ENCODE measurements at places on chromosomes 1 and 21. TPM values are rescaled to one million over a fixed set of nuclear protein-coding genes. Genes with fewer than 3 reads are reported as not detected.
A peak's percentile ranks its signal among the peaks of the same experiment; 100 is the strongest.

- H3K27ac ChIP-seq = no peak overlapping the region
- no peak overlapping the region for H3K4me3 ChIP-seq
- no peak for DNase-seq
- peaks cover 56% of the 10 kb centered on the region for H3K36me3 ChIP-seq
Measured at GRCh38 chr1:229474509-229474908, 33.6 kb downstream of the NUP133 start.

DNA sequence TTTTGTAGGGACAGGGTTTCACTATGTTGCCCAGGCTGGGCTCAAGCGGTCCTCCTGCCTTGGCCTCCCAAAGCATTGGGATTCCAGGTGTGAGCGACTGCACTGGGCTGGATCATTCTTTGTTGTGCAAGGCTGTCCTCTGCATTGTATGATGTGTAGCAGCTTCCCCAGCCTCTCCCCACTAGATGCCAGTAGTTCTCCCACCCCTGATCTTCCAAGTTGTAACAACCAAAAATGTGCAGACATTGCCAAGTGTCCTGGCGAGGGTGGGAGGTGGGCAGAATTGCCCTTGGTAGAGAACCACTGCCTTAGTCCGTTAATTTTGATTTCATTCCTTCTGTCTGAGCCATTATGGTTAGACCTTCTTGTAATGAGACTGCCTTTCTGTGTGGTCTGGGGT, 7.2 kb downstream of the GALNT2 start:
- no peak overlapping the region for H3K27ac ChIP-seq
- H3K4me1 ChIP-seq = peaks cover 26% of the 10 kb centered on the region
- no peaks in the 10 kb centered on the region for H3K36me3 ChIP-seq
- H3K4me3 ChIP-seq = no peak overlapping the region

DNA sequence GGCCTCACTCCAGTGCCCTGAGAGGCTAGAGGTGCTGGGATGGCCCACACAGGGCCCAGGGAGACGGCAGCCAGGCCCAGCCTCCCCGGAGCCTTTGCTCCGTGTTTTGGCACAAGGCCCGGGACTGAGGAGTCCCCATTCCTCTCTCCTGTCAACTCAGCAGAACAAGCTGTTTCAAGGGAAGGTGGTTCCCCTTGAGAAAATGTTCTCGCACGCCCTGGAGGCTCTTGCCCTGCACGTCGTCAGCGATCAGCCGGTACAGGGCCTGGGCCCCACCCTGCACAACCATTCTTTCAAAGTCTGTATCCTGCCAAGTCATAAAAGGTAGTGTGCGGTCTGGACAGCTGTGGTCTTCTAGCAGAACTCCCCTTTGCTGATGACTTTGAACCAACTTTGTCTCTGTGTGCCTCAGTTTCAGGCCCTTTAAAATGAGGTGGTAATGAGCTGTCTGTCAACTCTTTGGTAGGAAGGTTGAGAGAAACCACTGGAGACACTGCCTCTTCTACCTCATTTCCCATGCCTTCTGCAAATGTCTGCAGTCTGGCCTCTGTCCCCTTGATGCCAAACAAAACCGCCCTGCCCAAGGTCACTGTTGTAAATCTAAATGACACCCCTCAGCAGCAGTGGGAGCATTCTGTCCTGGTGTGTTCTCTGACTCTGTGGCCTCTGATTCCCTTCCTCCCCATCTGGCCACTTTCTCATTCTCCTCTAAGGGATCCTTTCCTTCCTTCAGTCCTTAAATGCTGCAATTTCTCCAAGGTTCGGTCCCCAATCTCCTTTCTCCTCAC, 138.6 kb upstream of the JUN start:
- no peaks in the 10 kb centered on the region for H3K27me3 ChIP-seq
- peaks cover 18% of the 10 kb centered on the region for H3K4me1 ChIP-seq
- H3K4me3 ChIP-seq = no peak overlapping the region

DNA sequence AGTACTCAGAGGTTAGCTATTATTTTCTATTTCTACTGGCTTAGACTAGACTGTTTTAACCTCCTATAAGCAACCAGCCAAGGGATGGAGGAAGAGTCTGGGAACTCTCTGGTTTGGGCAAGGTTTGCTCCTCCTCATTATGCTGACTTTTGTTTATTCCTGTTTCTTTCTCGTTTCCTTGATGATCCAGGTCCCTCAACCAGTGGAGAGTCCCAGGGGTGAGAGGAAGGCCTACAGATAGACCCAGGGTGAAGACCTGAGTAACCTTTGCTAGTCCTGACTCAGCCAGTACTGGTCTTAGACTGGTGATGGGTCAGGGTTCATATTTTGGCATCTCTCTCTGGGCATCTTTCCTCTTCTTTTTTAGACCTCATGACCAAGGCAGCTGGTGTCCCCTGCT, 5.4 kb downstream of the TUFT1 start:
- H3K4me3 ChIP-seq = no peak overlapping the region
- H3K36me3 ChIP-seq = no peaks in the 10 kb centered on the region
- no peak overlapping the region for H3K27ac ChIP-seq
- no peak for DNase-seq
- H3K4me1 ChIP-seq = peaks cover 54% of the 10 kb centered on the region
- H3K27me3 ChIP-seq = no peaks in the 10 kb centered on the region

Gene SPATA45
- total RNA-seq = not detected

- peaks cover 17% of the 10 kb centered on the region for H3K36me3 ChIP-seq
- DNase-seq = no peak
- no peaks in the 10 kb centered on the region for H3K27me3 ChIP-seq
- no peak overlapping the region for H3K4me3 ChIP-seq
- H3K27ac ChIP-seq = no peak overlapping the region
Measured at GRCh38 chr1:226650236-226650841, 88.7 kb downstream of the ITPKB start.

Gene SLC5A9
- total RNA-seq = 3.0 TPM

DNA sequence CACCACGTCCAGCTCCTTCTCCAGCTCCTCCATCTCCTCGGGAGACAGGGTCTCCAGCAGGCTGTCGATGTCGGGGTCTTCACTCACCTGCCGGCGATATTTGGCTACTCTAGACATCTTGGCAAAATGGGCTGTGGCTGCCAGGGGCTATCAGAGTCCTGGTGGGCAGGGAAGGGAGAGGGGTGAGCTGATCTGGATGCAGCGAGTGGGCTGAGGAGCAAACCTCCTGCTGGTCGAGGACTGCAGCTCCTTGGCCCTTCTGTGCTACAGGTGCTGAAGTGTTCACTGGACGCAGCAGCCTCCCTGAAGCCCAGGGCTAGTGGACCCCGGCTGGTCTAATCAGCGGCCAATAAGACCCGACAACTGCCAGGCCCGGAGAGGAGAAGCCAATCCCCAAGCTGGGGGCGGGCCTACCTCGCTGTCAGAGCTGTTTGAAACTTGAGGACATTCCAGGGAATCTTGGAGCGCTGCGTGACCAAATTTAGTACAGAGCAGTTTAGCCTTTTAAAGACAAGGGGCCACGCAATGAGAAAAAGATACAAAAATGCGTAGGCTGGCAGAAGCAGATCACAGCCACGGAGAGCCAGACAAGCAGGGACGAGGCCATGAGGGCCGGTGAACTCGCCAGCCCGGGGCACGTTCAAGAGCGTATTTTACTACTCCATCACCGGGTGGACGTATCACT, at the start of gene LMOD1:
LMOD1 (minus strand) TSS at position 325 of the 685 bp plus-strand sequence; CDS start at position 117, 208 bp downstream.
- peaks cover 10% of the 10 kb centered on the region for H3K4me1 ChIP-seq
- H3K27me3 ChIP-seq = peaks cover 32% of the 10 kb centered on the region
- H3K4me3 ChIP-seq = peak within 1 kb of the TSS; percentile 47
- DNase-seq = peak; percentile 82
- H3K36me3 ChIP-seq = no peaks in the 10 kb centered on the region
- H3K27ac ChIP-seq = peak within 1 kb of the TSS; percentile 90

- H3K36me3 ChIP-seq = no peaks in the 10 kb centered on the region
- H3K27ac ChIP-seq = peak overlapping the region; percentile 94
- no peaks in the 10 kb centered on the region for H3K27me3 ChIP-seq
- peaks cover 42% of the 10 kb centered on the region for H3K4me1 ChIP-seq
- H3K4me3 ChIP-seq = peak overlapping the region; percentile 98
- no peak for DNase-seq
Measured at GRCh38 chr1:6700853-6701436, 671 bp downstream of the DNAJC11 start.

Gene SH2D5
- not detected for total RNA-seq

DNA sequence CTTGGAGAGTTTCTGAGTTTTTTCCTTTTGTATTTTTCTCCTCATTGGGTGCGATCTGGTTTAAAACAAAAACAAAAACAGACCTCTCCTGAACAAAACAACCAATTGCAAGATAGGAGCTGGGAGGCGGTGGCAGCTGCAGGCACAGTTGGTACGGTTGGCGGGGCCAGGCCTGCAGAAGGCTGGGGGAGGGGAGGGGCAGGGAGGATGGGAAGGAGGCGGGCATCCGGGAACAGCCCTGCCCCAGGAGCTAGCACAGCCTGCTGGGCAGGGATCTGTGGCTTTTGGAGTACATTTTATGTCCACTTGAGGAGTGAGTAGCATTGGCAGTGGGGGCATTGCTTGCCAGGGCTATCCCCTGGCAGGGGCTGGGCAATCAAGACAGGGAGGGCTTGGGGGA, 5.2 kb downstream of the CAPN9 start:
- H3K27me3 ChIP-seq = no peaks in the 10 kb centered on the region
- peak; percentile 88 for DNase-seq
- no peaks in the 10 kb centered on the region for H3K36me3 ChIP-seq
- H3K4me3 ChIP-seq = no peak overlapping the region
- H3K4me1 ChIP-seq = peaks cover 37% of the 10 kb centered on the region
- peak overlapping the region; percentile 68 for H3K27ac ChIP-seq

Gene ALDH4A1
- 3.8 TPM for total RNA-seq

DNA sequence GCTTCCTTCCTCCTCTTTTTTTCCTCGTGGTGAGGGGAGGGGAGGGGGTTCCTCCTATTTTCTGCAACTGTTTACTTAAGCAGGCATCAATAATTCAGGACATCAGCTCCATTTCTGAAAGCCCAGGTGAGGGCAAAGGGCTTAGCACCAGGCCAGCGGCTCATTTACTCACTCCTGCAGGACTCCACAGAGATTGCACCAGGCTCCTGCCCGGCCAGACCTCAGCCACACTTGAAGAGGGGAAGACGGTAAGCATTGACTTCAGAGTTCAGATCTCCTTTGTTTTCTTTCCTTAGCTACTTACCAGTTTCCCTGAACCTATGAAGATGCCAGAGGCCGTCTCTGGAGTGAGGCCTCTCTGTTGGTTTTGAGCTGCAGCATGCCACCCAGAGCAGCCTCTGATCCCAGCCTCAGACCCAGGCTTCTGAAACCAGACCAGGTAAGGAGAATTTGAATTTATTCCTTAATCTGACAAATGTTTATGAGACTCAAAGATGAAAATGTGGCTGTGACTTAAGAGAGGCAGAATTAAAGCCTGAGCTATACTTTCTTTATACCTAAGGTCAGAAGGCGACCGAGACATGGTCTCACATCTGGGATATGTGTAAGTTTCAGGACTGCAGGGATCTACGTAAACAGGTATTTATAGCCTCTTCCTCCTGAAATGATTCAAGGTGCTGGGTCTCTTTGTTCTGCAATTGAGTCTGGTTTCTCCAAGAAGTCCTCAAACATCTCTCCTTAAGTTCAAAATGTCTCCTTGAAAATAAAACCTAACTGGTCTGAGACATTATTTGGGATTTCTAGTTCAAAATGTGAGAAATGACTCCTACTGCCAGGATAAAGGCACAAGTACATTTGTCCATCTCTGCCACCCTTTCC, 272.5 kb upstream of the RUNX1 start:
- no peak overlapping the region for H3K4me3 ChIP-seq
- no peaks in the 10 kb centered on the region for H3K27me3 ChIP-seq
- DNase-seq = no peak
- no peak overlapping the region for H3K27ac ChIP-seq

DNA sequence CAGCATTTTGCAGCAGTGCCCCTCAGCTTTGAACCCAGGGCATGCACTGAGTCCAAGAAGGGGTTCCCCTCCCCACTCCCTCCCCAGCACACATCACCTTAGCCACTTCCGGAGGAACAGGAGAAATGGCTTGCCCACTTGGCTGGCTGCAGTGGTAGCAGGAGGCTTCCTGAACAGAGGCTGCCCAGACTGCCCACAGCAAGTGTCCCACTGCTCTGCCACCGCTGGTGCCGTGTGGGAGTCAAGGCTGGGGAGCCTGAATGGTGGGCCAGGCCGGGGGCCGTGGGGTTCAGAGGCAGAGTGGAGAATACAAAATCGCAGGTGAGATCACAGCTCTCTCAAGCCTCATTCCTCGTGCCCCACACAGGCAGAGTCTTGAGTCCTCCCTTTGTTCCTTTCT, 34.5 kb downstream of the CD247 start:
- no peak for DNase-seq
- H3K27me3 ChIP-seq = no peaks in the 10 kb centered on the region
- H3K27ac ChIP-seq = no peak overlapping the region
- no peak overlapping the region for H3K4me3 ChIP-seq
- H3K36me3 ChIP-seq = no peaks in the 10 kb centered on the region

Gene PWP2
- total RNA-seq = not detected

Gene FOXD2
- total RNA-seq = 17.2 TPM

Gene GFI1
- 10.0 TPM for total RNA-seq

Gene CTTNBP2NL
- total RNA-seq = 55.7 TPM

DNA sequence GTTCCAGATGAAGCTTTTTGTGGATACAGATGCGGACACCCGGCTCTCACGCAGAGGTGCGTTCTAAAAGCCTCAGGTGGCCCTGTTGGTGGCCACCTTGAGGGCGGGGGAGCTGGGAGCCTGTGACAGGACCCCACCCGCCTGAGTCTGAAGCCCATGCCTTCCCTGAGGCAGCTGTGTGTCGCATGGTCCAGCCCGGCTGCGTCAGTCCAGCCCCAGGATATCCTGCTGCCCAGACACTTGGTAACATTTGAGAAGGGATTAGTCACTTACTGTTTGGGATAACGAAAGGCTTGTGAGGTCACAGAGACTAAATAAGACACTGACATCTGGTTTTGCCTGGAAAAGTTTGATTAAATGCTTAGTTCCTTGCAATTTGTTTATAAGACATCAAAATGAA, 68.9 kb downstream of the UCK2 start:
- no peaks in the 10 kb centered on the region for H3K27me3 ChIP-seq
- no peak overlapping the region for H3K4me3 ChIP-seq
- H3K36me3 ChIP-seq = peaks cover 7% of the 10 kb centered on the region
- no peak for DNase-seq

GRCh38 chr1:41151846-41152245, 90.3 kb downstream of the SCMH1 start:
- H3K36me3 ChIP-seq = no peaks in the 10 kb centered on the region
- no peaks in the 10 kb centered on the region for H3K27me3 ChIP-seq
- peaks cover 9% of the 10 kb centered on the region for H3K4me1 ChIP-seq
- peak overlapping the region; percentile 74 for H3K27ac ChIP-seq
- no peak for DNase-seq
- H3K4me3 ChIP-seq = no peak overlapping the region

Gene RNF186
- 79.7 TPM for total RNA-seq

Gene TNFAIP8L2
- 3.4 TPM for total RNA-seq

DNA sequence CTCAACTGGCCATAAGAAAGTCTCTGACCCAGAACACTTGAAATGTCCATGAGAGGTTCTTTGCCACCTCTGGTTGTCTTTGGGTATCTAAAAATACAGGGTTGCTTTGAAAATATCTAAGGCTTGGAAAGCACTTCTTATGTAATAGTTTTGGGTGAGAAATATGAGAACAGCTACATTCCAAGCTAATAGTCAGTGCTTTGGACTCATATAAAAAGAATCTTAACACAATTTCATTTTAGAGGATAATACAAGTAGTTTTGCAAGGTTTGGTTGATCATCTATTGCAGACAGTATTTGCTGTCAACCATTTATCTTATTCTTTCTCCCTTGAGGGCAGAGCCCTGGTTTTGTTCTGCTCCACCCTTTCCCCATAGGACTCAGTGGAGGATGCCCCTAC, 207.5 kb downstream of the KCNK2 start:
- no peaks in the 10 kb centered on the region for H3K27me3 ChIP-seq
- H3K4me3 ChIP-seq = no peak overlapping the region
- H3K36me3 ChIP-seq = no peaks in the 10 kb centered on the region

Gene NBPF20
- 1.5 TPM for total RNA-seq

Gene ZNF648
- total RNA-seq = not detected
